Activated CD4-positive, alpha-beta T cell treated with anti-CD3 and anti-CD28 coated beads, Interleukin-2, amount 50 U/mL, for 4 hours (primary cell): ENCODE measurements at places on chromosomes 13 and 19.

- DNase-seq, result peak; percentile 63
These were observed 799 bp downstream of the NR1H2 start for GRCh38 chr19:50377051-50377461.

- DNase-seq, result no peak
These were observed 8.0 kb downstream of the PTH2 start for GRCh38 chr19:49415102-49415809.

GRCh38 chr13:94708031-94708859, 4.1 kb downstream of the SOX21 start:
- no peak for DNase-seq

- DNase-seq, result no peak
These were observed 17.3 kb upstream of the GDF15 start for GRCh38 chr19:18368504-18369222.

- no peak for DNase-seq
These were observed 25.7 kb downstream of the TLE6 start for GRCh38 chr19:3003046-3003445.

- DNase-seq, result no peak
These were observed 19.9 kb downstream of the TINCR start for GRCh38 chr19:5547881-5548280.

DNA sequence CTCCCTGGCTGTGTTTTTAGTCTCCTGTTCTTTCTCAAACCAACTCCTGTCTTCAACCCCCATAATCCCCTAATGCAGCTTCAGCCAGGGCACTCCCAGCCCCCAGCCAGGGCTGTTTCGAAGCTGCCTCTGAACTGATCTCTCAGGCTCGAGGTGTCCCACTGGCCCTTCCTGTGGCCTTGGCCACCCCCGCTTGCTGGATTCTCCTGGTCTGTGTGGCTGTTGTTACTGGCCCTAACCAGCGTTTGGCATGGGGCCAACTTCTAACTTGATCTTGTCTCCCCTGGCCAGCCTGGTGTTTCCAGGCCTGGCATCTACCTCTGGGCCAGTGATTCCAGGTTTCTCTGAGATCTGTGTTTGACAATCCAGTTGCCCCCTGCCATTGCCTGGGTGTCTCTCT, 11.0 kb downstream of the XAB2 start:
- no peak for DNase-seq

DNA sequence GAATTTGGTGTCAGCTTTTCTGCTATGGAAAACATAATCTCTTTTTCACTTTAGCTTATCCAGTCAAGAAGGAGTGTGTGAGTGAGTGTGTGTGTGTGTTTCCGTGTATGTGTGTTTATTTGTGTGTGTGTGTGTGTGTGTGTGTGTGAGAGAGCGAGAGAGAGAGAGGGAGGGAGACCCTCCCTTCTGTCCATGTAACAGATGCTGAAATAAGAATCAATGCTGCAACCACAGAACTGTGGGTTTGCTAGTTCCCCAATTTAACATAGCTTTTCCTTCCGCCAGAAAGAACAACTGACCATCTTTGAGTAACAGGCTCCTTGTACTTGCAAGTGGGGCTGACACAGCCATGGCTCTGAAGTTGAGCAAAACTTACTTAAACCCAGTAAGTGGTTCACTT, 5.2 kb downstream of the LCP1 start:
- DNase-seq, result no peak

- no peak for DNase-seq
These were observed 290.9 kb upstream of the SOX21 start for GRCh38 chr13:95003019-95003813.

GRCh38 chr13:92175330-92175729, 776.9 kb downstream of the GPC5 start:
- no peak for DNase-seq

DNA sequence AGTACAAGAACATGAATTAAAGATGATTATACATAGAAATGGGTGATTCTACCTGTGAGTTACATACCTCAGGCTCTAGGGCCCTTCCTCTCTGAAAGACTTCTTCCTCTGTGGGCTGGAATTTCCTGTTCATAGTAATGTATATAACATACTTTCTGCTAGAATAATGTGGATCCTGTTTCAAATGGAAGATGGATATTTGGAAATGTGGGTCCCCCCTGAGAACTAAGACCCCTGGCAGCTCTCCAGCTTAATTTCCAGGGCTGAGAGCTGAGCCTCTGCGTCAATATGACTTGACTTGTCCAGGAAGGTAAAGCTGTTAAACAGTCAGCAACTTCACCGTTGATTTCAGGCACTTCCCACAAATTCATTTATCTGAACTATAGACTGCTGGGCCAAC, 296.3 kb downstream of the NALCN start:
- DNase-seq, result no peak

DNA sequence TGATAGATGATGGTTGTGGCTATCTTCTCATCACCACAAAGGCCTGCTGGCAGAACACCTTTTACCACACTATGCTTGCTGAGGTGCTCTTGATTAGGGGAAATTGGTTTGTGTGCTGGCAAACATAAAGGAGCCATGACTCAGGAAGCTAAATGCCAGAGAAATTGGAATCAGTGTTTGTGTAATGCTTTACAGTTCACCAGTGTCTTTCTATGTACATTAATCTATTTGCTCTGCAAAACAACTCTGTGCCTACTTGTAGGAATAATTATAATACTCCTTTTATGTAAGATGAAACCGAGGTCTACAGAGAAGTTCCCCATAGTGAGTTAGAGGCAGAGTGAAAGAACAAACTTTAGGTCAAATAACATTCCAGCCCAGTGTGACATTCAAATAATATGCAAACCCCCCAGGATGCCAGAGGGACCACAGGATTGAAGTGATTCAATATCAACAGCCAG, 390.5 kb upstream of the HTR2A start:
- DNase-seq, result no peak

DNA sequence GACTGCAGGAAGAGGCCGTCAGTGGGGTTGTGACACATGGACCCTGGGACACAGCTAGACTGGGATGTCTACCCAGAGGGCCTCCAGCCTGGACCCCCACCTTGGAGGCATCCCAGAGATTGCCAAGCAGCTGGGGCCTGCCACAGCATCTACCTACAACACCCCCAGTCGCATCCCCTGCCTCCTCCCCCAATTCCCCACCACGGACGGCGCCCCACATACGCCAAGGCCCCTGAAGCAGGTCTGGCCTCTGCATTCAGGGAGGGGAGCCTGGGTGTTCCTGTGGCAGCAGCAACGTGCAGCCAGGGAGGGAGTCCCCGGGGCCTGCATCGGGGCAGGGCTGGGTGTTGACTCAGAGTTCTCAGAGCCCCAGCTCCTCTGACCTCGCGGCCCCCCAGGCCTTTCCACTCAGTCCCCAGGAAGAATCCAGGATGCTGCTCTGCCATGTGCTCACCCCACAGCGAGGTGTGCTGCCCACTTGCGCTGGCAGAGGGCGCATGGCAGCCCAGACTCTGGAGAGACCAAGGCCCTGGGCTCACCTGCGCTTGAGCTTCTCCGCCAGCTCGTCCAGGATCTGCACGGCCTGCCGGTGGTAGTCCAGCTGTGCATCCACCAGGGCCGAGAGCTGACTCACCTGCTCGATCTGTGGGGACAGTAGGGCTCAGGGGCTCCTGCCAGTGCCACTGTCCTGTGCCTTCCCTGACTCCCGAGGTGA, 19.6 kb downstream of the MPND start:
- no peak for DNase-seq

- no peak for DNase-seq
These were observed 5.5 kb upstream of the CYP4F3 start for GRCh38 chr19:15635016-15635805.

DNA sequence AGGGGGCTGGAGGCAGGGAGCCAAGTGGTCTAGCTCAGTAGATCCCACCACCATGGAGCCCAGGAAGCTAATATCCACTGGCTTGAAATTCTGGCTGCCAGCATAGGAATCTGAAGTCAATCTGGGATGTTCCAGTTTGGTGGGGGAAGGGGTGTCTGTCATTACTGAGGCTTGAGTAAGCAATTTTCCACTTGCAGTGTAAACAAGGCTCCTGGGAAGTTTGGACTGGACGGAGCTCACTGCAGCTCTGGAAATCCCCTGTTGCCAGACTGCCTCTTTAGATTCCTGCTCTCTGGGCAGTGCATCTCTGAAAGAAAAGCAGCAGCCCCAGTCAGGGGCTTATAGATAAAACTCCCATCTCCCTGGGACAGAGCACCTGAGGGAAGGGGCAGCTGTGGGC, 349.2 kb upstream of the KLHL1 start:
- no peak for DNase-seq

- no peak for DNase-seq
These were observed 152.5 kb upstream of the MAB21L1 start for GRCh38 chr13:35629026-35629425.

DNA sequence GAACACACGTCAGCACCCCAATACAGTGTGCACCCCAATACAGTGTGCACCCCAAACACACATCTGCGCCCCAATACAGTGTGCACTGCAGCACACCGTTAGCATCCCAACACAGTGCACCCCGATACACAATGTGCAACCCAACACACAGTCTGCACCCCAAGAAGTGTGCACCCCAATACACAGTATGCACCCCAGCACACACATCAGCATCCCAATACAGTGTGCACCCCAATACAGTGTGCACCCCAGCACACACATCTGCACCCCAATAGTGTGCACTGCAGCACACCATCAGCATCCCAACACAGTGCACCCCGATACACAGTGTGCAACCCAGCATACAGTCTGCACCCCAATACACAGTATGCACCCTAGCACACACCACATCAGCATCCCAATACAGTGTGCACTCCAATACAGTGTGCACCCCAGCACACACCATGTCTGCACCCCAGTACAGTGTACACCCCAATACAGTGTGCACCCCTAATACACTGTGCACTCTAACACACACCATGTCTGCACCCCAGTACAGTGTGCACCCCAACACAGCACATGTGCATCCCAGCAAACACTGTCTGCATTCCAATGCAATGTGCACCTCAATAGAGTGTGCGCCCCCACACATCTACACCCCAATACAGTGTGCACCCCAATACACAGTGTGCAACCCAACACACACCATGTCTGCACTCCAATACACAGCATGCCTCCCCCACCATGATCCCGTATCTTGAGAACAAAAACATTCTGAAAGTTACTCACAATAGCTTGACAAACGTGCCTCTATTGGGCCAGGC, 855 bp upstream of the CARS2 start:
- no peak for DNase-seq

DNA sequence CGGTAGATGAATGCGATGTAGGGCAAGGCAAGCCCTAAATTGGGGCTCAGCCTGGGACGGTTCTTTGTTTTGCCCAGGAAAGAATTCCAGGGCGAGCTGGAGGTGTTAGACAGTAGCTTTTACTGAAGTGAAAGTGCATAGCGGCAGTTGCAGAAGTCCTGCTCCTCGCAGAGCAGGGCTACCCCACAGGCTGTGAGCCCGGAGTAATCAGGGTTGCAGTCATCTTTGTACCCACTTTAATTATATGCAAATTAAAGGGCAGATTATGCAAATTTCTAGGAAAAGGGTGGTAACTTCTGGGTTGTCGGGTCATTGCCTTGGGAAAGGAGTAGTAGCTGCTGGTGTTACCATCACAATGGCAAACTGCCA, 30.5 kb downstream of the VAV1 start:
- DNase-seq, result no peak

- DNase-seq, result no peak
These were observed 843 bp downstream of the MEX3D start for GRCh38 chr19:1567116-1567847.

DNA sequence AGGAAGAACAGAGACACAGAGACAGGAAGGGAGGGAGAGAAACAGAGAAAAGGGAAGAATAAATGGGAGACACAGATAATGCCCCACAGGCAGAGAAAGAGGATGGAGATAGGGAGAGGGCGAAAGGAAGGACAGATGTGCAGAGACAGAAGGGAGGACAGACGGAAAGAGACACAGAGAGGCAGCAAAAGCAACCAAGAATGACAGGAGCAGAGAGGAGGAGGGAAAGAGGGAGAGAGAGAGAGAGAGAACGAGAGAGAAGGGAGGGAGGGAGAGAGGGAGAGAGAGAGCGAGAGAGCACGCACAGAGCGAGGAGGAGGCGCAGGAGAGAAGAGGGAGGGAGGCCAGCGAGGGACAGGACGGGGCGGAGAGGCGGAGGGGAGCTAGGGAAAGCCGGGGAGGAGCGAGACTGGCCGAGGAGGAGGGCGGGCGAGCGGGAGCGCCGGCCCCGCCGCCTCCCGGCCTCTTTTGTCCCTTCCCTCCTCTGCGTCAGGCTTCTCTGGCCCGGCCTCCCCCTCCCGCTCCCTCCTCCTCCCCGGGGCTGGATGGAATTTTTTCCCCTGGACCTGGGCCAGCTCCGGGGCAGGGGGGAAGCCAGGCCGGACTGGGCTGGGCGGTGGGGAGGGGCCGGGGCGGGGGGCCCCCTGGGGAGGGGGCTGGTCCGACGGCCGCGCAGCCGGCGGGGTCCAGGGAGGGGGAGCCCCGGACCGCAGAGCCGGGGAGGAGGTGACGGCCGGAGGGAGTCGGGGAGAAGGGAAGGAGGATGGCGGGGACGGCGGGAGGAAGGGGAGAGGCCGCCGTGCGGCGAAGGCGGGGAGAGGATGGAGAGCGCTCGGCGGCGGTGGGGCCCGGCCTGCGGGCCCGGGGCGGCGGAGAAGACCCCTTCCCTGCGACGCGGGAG, 4.2 kb upstream of the SPACA6 start:
- no peak for DNase-seq

DNA sequence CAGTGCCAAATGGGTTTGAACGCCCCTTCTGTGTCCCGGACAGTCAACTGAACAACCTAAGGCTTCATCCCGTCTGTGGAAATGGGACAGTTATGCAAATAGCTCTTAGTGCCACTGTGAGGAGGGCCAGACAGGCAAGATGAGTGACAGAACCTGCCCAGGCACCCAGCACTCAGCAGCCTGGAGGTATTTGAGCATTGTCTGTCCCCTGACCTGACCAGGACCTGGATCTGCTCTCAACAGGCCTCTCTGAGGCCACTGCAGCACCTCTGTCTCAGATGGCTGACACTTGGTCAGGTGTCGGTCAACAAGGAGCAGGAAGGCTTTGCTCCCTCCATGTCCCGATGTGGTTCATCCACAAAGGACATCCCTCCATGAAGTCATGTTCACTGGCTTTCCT, 67.9 kb downstream of the CCDC70 start:
- DNase-seq, result no peak

DNA sequence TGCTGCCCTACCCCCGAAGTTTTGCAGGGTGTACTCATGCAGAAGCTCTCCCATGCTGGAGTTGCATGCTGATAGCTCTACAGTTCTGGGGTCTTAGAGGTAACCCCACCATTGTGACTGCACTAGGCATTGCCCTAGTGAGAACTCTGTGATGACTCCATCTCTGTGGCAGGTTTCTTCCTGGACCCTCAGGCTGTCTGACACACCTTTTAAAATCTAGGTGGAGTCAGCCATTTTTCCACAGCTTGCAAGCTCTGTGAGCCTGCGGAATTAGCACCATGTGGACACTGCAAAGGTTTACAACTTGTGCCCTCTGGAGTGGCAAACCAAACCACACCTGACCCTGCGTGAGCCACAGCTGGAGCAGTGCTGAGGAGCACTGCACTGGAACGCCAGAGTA, 636.2 kb upstream of the SPRY2 start:
- DNase-seq, result no peak
